H1 (cell line): ENCODE measurements at places on chromosomes 1 and 21. TPM values are rescaled to one million over a fixed set of nuclear protein-coding genes. Genes with fewer than 3 reads are reported as not detected.

- DNase-seq, result no peak
Observed at GRCh38 chr1:43573066-43573800, 42.5 kb downstream of the PTPRF start.

DNA sequence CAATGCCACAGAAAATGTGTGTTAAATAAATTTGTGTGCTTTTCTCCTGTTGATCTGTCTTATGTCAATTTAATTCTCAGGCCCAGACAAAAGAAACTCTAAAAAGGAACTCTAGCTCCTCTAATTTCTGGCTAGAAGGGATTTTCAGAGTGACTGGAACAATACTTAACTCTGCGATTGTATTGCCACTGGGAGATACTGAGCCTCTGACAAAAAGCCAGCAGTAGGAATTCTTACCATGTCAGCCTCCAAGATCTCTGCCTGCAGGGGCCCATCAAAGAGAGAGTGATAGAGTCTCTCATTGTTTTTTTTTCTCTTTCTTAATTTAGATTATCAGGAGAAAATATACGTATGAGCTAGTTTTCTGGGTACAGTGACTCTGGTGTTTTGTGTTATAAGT, 1165.7 kb downstream of the BRINP3 start:
- no peak for DNase-seq

GRCh38 chr1:47434051-47434842, 3.6 kb upstream of the FOXD2 start:
- no peak for DNase-seq

- DNase-seq, result no peak
Observed at GRCh38 chr1:26900815-26901511, 696 bp upstream of the GPATCH3 start.

GRCh38 chr1:151494741-151495281, 16.4 kb upstream of the CGN start:
- no peak for DNase-seq

DNA sequence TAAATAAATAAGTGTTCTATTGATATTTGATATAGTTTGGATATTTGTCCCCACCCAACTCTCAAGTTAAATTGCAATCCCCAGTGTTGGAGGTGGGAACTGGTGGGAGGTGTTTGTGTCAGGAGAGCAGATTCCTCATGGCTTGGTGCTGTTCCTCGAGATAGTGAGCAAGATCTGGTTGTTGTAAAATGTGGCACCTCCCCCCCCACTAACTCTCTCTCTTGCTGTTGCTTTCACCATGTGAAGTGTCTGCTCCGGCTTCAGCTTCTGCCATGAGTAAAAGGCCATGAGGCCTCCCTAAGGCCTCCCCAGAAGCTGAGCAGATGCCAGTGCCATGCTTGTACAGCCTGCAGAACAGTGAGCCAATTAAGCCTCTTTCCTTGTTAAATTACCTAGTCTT, 20.8 kb downstream of the FRRS1 start:
- DNase-seq, result no peak

- DNase-seq, result no peak
Observed at GRCh38 chr1:55610203-55610602, 395.0 kb upstream of the USP24 start.

GRCh38 chr1:192506741-192507155, 68.8 kb upstream of the RGS1 start:
- no peak for DNase-seq

DNA sequence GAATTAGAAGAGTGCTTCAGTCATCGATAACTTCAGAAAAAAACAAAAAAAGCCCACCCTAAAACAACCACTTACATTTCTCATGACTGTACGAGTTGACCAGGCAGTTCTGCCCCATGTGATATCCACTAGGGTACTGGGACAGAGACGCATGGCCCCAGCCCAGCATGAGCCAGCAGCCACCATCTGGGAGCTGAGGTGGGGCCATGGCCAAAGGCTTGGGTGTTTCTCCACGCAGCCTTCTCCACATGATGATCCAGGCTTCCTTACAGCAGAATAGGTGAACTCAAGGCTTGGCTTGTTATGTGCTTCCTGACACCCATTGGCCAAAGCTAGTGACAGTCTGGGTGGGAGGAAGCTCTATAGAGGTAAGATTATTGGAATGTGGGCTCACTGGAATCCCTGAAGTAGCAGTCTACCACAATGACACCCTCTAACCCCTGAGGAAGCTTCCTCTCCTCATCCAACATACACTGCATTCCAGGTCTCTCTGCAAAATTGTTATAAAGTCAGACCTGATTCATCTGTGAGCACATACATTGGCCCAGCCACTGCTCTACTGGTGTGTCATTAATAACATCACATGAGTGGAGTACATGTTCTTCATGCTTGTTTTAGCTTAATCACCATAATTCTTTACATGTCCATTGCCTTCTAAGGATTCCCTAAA, 66.3 kb upstream of the NTPCR start:
- no peak for DNase-seq

GRCh38 chr1:4838231-4838630, 183.8 kb downstream of the AJAP1 start:
- no peak for DNase-seq

DNA sequence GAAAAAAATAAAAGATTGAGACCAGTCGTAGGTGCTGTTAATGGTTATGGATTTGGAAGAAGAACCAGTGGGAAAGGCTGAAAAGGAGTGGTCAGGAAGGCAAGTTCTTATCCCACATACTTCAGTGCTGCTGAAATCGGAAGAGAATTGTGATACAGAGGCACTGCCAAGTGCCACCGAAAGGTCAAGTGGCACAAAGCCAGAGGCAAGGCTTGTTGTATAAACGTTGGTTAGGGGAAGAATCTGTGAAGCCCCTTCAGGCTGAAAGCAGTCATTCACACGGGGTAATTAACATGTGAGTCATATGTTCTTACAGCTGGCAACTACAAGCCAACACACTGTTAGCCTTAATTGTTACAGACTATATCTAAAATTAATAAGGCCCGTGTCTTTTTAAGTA, 48.8 kb downstream of the ZBTB40 start:
- no peak for DNase-seq

PFDN2 gene
- 71.2 and 74.7 TPM in 2 replicates for total RNA-seq

IL12RB2 gene
- total RNA-seq, result 0.88 and 1.4 TPM in 2 replicates

CELA3A gene
- not detected in 2 replicates for total RNA-seq

TMEM39B gene
- total RNA-seq, result 24.6 and 25.3 TPM in 2 replicates

AK5 gene
- 5.2 and 7.1 TPM in 2 replicates for total RNA-seq
